Activated T-cell treated with anti-CD3 and anti-CD28 coated beads, Interleukin-2, amount 50 U/mL, for 72 hours (primary cell): ENCODE measurements at places on chromosomes 2 and 18. TPM values are rescaled to one million over a fixed set of nuclear protein-coding genes. Genes with fewer than 3 reads are reported as not detected.
A peak's percentile ranks its signal among the peaks of the same experiment; 100 is the strongest.

DNA sequence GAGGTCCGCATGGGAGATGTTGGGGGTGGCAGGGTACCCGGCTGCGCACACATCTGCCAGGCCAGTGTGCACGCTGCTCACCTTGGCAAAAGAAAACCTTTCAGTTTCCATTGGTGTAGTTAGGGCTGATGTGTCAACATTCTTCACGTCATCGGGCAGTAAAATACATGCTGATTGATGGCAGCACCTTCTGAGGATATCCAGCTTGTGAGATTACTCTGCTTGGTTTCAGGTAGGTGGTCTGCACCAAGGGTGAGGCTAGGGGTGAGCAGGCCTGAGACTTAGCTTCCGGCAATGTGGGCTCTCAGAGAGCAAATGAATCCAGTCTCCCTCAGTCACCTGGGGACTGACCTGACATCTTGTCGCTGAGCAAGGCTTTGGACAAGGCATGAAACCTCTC, 19.3 kb upstream of the ACKR3 start:
- no peak for DNase-seq
- H3K27me3 ChIP-seq: no peaks in the 10 kb centered on the region

Gene FIGN
- not detected for total RNA-seq

DNA sequence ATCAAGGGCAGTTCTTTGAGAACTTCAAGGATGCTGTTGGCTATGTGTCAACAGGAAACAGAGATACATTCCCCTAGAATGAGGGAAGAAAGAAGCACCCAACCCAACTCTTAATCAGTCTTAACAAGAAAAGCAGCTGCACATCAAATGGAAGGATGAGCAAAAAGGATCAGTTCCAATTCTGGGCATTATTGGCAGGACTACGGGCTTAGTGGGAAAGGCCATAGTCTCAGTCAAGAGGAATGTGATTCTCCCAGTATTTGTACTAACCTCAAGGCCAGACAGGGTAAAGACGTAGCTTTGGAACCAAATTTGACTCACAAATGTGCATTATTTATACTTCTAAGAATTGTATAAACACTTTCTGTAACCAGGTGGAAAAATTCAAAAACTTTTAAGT, 18.2 kb downstream of the BMP10 start:
- H3K36me3 ChIP-seq: no peaks in the 10 kb centered on the region
- no peak overlapping the region for H3K4me3 ChIP-seq
- peaks cover 8% of the 10 kb centered on the region for H3K4me1 ChIP-seq
- peaks cover 29% of the 10 kb centered on the region for H3K27me3 ChIP-seq

Gene NT5DC4
- total RNA-seq: 1.2 TPM

Gene LYG1
- 1.5 TPM for total RNA-seq

- no peaks in the 10 kb centered on the region for H3K36me3 ChIP-seq
- H3K4me3 ChIP-seq: no peak overlapping the region
- no peaks in the 10 kb centered on the region for H3K27me3 ChIP-seq
- H3K27ac ChIP-seq: peak overlapping the region; percentile 35
- DNase-seq: no peak
Measured at GRCh38 chr18:51107598-51108305, 77.7 kb downstream of the SMAD4 start.

GRCh38 chr18:323253-323622, 55.4 kb upstream of the THOC1 start:
- no peaks in the 10 kb centered on the region for H3K36me3 ChIP-seq
- H3K27ac ChIP-seq: no peak overlapping the region
- peaks cover 15% of the 10 kb centered on the region for H3K27me3 ChIP-seq

Gene SLC66A2
- total RNA-seq: 40.1 TPM

GRCh38 chr2:10452956-10453904, 5.1 kb upstream of the ODC1 start:
- DNase-seq: no peak
- H3K36me3 ChIP-seq: no peaks in the 10 kb centered on the region
- no peak overlapping the region for H3K4me3 ChIP-seq
- no peaks in the 10 kb centered on the region for H3K27me3 ChIP-seq

Gene DBI
- 80.6 TPM for total RNA-seq

DNA sequence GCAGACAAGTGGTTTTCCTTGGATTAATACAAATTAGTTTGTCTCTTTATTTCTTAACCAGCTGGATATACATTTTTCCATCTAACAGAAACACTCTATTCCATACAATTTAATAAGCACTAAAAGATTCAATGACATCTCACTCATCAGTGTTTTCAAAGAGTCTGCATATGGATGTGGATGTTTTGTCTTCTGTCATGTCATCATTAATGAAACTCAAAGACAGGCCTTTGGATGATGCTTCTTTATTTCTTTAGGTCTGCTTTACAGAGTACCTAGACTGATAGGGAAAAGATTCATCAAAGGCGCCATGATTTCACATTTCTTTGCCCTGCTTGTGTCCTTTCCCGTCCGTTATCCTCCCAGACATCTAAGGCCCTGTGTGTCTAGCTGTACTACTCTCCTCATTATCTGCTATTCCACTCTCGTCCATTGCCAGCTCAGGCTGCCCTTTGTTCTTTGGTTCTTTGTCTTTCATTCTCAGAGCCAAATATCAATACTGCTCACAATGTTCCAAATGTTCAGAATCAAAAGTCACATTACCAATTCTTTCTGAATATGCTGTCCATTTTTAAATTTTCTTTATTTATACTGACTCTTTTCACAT, 232.3 kb upstream of the CHAC2 start:
- DNase-seq: no peak
- H3K4me3 ChIP-seq: no peak overlapping the region
- no peaks in the 10 kb centered on the region for H3K4me1 ChIP-seq
- no peak overlapping the region for H3K27ac ChIP-seq

Gene PKP4
- total RNA-seq: 36.0 TPM

Gene ANKRD29
- total RNA-seq: not detected

DNA sequence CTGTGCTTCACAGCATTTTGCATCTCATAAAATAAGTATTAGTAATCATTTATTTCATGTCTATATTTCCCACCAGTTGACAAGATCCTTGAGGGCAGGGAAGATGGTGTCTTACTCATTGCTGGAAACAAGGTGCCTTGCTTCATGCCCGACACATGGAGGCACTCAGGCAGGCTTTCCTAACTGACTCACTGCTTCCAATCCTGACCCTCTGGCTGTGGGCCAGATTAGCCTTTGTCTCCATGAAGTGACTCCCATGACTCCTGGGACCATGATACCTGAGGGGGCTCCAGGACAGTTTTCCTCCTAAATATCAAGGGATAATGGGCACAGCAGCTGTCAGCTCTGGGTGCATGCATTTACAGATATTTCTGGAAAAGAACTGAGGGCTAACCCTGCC, 275.1 kb downstream of the AGPS start:
- H3K27ac ChIP-seq: no peak overlapping the region
- no peak overlapping the region for H3K4me3 ChIP-seq
- H3K27me3 ChIP-seq: peaks cover 11% of the 10 kb centered on the region

Gene NYAP2
- 0.05 TPM for total RNA-seq

GRCh38 chr2:135768863-135769262, 27.2 kb downstream of the UBXN4 start:
- H3K36me3 ChIP-seq: peaks cover 13% of the 10 kb centered on the region
- H3K27me3 ChIP-seq: no peaks in the 10 kb centered on the region
- H3K27ac ChIP-seq: no peak overlapping the region
- no peak overlapping the region for H3K4me3 ChIP-seq
- no peak for DNase-seq

- DNase-seq: no peak
- no peaks in the 10 kb centered on the region for H3K36me3 ChIP-seq
- no peak overlapping the region for H3K27ac ChIP-seq
- H3K4me1 ChIP-seq: no peaks in the 10 kb centered on the region
- H3K4me3 ChIP-seq: no peak overlapping the region
Measured at GRCh38 chr2:223383315-223383714, 218.8 kb downstream of the SCG2 start.

DNA sequence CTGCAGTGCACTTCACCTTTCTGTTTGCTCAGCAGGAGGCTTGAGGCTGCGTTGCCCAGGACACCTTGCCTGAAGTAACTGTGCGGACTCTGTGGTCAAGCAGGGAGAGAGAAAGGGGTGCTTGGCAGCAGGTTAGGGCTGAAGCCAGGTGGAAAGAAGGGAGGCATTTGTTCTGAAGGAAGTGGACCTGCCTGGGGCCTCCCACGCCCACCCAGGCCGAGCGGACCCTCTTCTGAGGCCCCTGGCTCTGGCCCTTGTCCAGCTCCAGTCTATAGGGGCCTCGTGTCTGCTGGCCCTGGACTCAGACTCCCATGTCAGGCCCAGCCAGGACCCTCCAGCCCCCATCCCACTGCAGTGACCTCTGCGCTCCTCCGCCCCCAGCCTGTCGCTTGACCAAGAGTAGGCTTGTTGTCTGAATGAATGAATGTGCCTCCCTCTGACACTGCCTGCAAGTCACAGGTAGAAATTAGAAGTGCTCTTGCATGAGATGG, 2.5 kb downstream of the SNED1 start:
- no peak overlapping the region for H3K27ac ChIP-seq
- H3K36me3 ChIP-seq: peaks cover 11% of the 10 kb centered on the region
- peaks cover 6% of the 10 kb centered on the region for H3K4me1 ChIP-seq
- peaks cover 21% of the 10 kb centered on the region for H3K27me3 ChIP-seq
- no peak overlapping the region for H3K4me3 ChIP-seq

Gene UGT1A4
- not detected for total RNA-seq

DNA sequence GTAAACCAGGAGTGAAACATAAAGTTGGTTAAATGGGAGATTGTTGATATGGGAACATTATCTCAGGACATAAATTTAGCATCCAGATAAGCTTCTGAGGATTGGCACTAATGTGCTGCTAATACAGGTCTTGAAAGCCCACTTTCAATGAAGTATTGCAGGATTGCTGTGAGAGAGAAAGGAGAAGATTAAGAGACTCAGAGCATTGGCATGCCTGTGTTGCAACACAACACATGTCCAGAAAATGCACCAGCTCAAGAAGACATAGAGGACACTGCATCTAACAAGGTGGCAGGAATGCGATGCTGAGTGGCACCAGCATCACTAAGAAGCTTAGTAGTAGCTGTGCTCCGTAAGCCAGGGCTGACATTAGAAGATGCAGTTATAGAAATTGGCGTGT, 728.9 kb downstream of the SUCLG1 start:
- H3K4me1 ChIP-seq: no peaks in the 10 kb centered on the region
- no peak overlapping the region for H3K27ac ChIP-seq
- H3K36me3 ChIP-seq: no peaks in the 10 kb centered on the region

DNA sequence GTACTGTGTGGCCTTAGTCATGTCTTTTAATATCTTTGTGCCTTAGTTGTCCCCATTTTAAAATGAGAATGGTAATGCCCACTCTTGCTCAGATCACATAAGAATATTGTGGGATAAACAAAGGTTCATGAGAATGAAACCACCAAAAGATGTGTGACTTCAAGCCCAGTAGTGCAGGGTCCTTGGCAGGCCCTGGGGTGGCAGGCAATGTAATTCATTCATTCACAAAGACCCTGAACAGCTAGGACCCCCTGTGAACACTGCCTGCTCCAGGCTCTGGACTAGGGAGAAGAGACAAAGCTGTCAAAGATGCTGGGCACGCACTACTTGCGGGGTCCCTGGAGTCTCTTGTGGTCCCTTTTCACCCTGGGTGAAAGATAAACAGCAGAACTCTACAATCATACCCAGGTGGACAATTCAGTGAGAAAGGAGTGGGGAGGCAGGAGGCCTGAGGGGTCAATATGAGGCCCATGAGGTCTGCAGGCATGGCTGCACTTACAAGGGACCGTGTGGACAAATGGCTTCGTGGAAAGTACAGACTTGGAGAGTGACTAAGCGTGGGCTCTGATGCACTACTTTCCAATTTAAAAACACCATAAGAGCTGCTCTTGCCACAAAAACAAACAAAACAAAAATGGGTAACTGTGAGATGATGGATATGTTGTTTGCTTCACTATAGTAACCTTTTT, 136.1 kb downstream of the SMAD7 start:
- H3K36me3 ChIP-seq: no peaks in the 10 kb centered on the region
- peak overlapping the region; percentile 83 for H3K27ac ChIP-seq
- no peaks in the 10 kb centered on the region for H3K27me3 ChIP-seq
- DNase-seq: peak; percentile 47
- peak overlapping the region; percentile 28 for H3K4me3 ChIP-seq

- no peaks in the 10 kb centered on the region for H3K36me3 ChIP-seq
- no peak for DNase-seq
- no peak overlapping the region for H3K27ac ChIP-seq
- H3K27me3 ChIP-seq: no peaks in the 10 kb centered on the region
- H3K4me3 ChIP-seq: no peak overlapping the region
- no peaks in the 10 kb centered on the region for H3K4me1 ChIP-seq
Measured at GRCh38 chr2:221153226-221153625, 418.9 kb downstream of the EPHA4 start.

GRCh38 chr18:316393-316792, 48.5 kb upstream of the THOC1 start:
- H3K27ac ChIP-seq: no peak overlapping the region
- no peaks in the 10 kb centered on the region for H3K36me3 ChIP-seq
- H3K27me3 ChIP-seq: peaks cover 3% of the 10 kb centered on the region
- DNase-seq: no peak
- no peak overlapping the region for H3K4me3 ChIP-seq

Gene CABYR
- 2.1 TPM for total RNA-seq

Gene TCF23
- total RNA-seq: not detected

GRCh38 chr2:162079514-162079913, 5.5 kb upstream of the DPP4 start:
- H3K27ac ChIP-seq: no peak overlapping the region
- no peak for DNase-seq
- H3K36me3 ChIP-seq: peaks cover 29% of the 10 kb centered on the region
- H3K4me1 ChIP-seq: peaks cover 13% of the 10 kb centered on the region
- no peak overlapping the region for H3K4me3 ChIP-seq

GRCh38 chr18:65146482-65147021, 604.3 kb upstream of the CDH7 start:
- H3K4me3 ChIP-seq: no peak overlapping the region
- no peaks in the 10 kb centered on the region for H3K36me3 ChIP-seq
- no peak for DNase-seq
- no peaks in the 10 kb centered on the region for H3K4me1 ChIP-seq

DNA sequence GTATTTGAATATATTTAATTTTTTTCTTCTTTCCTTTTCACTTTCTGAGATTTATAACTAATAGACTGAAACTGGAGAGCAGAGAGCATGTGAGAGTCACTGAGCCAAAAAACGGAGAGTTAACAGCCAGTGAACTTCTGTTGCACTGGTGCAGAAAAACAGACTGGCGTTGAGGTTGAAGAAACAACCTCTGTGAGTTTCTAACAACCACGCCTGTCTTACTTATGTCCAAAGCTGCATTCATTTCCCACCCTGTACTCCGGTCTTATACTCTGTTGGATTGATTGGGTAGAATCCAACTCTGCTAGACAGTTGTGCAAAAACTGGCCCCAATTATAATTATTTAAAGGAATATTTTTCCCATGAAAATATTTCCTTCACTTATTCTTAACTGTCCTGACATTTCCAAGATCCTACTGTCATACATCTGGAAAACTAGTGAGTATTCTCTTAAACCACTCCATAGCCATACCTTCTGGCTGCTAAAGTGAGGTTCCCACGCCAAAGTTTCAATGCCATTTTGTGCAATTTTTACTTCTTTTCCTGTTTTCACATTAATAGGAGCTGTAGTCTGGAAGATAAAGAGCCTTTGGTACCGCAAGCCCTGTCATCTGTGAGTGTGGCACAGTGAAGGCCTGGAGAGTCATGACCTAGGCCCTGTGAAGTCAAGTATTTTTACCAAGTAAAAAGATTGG, 9.4 kb downstream of the CYP1B1 start:
- DNase-seq: no peak
- H3K27ac ChIP-seq: no peak overlapping the region
- no peaks in the 10 kb centered on the region for H3K4me1 ChIP-seq
- no peak overlapping the region for H3K4me3 ChIP-seq
- peaks cover 19% of the 10 kb centered on the region for H3K27me3 ChIP-seq

Gene HS1BP3
- 11.0 TPM for total RNA-seq

GRCh38 chr2:204228169-204228886, 291.8 kb downstream of the ICOS start:
- H3K36me3 ChIP-seq: no peaks in the 10 kb centered on the region
- no peak overlapping the region for H3K4me3 ChIP-seq
- DNase-seq: no peak
